ENCODE measurements at places on chromosomes 5 and 9.

DNA sequence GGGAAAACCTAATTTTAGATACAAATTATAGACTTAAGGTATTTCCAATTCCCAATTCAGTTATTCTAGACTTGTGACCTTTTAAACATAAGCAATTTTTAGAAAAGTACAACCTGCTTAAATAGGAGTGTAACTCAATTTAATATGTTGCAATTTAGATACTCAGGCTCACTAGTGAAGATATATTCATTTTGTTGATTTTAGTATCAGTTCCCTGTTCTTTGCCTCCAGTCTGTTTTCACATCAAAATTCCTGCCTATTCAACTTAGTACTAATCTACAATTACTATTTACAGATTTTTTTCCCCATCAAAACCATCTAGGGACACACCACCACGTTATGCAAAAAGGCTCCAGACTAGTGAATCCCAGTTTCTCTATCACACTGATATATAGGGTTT is 30.4 kb downstream of the PWWP2A start:
- no peak for DNase-seq

DNA sequence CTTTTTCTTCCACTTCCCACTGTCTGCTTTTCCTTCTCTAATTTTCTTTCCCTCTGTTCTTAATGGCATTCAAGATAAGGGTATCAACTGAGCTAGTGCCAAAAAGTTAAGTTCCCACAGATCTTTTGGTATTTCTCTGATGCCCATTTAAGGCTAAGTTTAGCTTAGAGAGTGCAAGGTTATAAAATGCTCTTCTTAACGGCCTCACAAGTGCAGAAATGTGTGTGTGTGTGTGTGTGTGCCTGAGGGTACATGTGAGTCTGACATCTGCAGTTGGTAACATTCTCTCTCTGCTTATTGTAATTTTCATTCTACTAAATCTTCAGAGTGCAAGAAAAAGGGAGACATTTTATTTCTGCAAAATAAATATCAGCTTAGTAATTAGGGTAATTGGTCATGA is 24.2 kb downstream of the FBN2 start:
- DNase-seq: no peak

DNA sequence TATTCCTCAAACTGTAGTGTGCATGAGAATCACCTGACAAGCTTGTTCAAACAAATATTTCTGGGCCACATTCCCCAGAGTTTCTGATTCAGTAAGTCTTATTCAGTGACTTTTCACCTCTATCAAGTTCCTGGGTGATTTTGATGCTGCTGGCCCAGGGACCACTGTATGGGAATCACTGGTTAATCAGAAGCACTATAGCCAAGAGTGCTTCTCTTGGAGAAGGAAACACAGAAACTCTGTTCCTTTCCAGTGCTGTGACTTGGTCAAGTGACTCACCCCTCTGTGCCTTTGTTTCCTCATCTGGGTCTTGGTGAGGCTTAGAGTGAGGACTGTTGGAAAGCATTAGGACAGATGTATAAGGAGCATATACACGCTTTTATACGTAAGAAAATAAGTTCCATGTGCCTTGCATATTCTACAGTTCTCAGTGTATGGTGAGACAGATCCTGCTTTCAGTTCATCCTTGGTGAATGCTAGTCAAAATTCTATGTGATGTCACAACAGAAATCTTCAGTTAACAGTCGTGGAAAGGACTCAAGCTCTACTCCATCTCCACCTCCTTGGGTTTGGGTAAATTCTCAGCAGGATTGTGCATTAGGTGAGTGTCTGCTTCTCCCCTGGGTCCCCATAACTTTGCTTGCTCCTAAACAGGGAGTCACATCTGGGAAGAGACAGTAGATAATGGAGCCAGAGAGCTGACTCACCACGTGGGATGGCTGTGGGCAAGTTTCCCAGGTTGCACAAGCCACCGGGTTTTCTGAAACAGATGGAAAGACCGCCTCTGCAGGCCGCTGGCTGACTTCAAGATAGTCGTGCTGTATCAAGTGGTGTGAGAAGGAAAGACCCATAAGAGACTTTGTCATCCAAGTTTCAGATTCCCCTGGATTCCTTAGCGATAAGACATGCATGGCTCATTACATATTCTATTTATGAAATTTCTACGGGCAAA is 117.0 kb downstream of the NXNL2 start:
- DNase-seq: no peak

GRCh38 chr9:79735023-79735779 is 163.4 kb downstream of the TLE4 start:
- no peak for DNase-seq

- peak; percentile 74 for DNase-seq
Measured at GRCh38 chr5:173293817-173294672, 34.2 kb downstream of the STC2 start.

DNA sequence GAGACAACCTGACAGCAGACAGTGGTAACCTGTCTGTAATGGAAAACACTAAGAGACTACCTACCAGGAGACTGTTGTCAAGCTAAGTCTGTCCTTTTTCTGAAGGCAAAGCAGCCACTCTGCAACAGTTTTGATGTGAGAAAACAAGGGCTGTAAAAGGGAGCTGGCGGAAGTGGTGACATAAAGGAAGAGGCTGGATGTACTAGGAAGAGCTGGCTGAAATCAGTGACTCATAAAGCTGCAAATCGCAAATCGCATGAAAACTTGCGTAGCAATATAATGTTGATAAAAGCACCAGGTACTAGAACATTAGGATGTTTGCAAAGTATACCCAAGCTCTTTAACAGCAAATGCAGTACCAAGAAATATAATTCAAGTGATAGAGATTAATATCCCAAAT is 1.4 kb downstream of the NSUN2 start:
- no peak for DNase-seq

DNA sequence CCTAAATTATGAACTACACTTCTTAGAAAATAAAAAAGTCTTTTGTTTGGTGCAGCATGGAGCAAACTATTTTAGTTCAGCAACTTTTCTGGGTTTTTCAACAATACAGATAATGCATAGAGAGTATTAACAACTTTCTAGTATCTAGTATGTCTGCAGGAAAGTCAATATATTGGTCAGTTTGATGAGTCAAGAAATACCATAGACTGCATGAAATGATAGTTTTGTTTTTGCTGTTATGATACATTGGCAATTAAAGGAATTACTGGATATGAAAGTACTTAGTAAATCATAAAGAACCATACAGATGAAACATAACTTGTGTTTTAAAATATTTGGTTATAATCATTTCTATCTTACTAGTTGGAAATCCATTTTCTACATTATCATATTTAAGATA is 173.5 kb downstream of the GIN1 start:
- no peak for DNase-seq

GRCh38 chr5:138874241-138874640 is 894 bp downstream of the LRRTM2 start:
- no peak for DNase-seq

- DNase-seq: no peak
Measured at GRCh38 chr5:142915813-142916424, 145.7 kb downstream of the ARHGAP26 start.

DNA sequence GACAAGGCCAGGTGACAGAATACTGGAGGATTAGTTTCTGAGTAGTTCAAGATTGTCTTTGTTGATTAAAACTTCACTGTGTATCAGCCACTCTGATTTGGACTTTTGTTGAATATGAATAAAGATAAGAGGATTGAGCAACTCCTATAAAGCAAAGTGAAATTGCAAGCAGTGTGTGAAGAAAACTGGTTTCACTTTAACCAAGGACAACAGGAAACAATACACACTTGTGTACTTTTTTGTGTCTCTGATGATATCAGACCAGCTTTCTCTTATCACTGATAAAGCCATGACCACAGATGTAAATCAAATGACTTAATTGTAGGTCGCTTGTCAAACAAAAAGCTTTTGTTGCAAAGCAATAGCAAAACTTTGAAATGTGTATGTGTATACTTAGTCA is 268.6 kb downstream of the FER start:
- no peak for DNase-seq

GRCh38 chr9:35324966-35325365 is 163.2 kb downstream of the UNC13B start:
- DNase-seq: no peak

DNA sequence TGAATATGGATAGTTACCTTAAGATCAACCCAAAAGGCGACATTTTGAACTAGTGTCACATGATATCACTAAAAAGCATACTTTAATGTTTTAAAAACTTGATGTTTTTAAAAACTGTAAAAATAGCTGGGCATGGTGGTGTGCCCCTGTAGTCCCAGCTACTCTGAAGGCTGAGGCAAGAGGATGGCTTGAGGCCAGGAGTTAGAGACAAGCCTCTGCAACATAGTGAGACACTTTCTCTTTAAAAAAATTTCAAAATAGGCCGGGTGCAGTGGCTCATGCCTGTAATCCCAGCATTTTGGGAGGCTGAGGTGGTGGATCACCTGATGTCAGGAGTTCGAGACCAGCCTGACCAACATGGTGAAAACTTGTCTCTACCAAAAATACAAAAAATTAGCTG is 129.5 kb downstream of the NPR3 start:
- no peak for DNase-seq

GRCh38 chr9:101485924-101486692 is 47.5 kb upstream of the RNF20 start:
- no peak for DNase-seq

DNA sequence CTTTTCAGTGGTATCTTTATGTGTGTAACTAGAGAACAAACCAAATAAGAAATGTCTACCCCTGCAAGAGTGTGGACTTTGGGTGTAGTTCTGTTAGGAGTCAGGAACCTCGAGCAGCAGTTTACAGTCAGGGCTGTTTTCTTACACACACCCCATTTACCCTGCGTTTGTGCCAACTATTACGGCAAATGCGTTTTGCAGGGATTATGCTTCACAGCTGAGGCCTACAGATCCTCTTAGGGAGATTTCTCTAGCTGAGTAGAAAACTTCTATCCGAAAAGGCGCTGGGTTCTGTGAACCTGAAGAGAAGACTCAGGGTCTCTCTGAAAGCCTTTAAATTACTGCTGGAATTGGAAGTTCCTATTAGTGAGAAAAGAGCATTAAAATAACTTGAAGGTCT is 51.4 kb downstream of the ACER2 start:
- DNase-seq: no peak

DNA sequence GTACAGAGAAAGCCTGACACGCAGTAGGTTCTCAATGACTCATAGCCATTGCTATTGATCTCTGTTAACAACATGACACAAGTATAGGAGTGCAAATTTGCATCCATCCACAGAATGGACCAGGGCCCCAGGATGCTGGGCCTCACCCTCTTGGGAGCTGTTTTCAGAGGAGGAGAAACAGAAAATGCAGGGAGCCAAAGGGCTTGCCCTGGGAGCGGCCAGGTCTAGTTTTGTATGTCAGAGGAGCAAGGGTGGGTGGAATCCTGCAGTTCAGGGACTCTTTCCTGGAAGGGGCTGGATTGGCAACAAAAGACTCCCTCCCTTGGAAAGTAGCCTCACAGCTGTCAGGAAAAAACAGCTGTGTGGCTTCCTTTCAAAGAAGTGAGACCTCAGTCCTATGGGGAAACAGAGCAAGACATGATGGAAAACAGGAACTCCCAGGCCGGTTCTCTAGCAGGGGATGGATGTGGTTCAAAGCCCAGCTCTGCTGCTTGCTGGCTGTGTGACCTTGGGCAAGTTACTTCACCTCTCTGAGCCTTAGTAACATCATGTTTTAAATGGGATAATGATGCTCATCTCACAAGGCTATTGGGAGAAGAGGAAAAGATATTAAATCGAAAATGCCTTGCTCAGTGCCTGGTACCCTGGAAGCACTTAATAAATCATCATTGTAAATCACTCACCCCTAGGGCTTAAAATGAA is 50.5 kb upstream of the SH3PXD2B start:
- DNase-seq: no peak

DNA sequence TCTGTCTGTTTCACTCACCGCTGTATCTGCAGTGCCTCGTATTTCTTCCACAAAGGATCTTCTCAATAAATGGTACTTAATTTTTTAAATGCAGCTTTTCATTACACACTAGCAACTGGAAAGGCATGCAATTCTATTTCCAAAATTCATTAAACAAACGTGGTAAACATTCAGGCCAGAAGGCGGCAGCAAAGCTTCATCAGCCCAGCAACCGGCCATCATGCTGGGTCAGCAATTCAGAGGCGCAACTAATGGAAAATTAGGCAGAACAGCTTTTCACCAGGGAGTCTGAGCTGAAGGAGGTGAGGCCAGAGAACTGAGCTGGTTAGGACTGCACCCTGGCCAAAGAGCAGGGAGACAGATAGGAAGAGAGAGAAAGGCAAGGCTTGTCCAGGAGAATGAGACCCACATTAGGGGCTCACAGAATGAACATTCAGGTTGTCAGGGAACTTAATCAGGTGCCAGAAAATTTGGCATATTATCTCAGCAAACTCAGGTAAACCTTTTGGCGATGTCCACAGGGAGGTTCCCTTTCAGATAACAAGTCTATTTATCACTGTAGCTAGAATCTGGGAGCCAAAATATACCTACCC is 17.7 kb upstream of the RNF180 start:
- no peak for DNase-seq

GRCh38 chr9:85009251-85009650 is 339.7 kb downstream of the NTRK2 start:
- DNase-seq: no peak

Data from activated naive CD4-positive, alpha-beta T cell treated with anti-CD3 and anti-CD28 coated beads, Interleukin-2, amount 50 U/mL, for 16 hours (primary cell).